ENCODE measurements at places on chromosomes 2 and 18.

- no peak overlapping the region for H3K27ac ChIP-seq
- H3K36me3 ChIP-seq, result no peaks in the 10 kb centered on the region
- no peak for DNase-seq
- no peaks in the 10 kb centered on the region for H3K4me1 ChIP-seq
- no peaks in the 10 kb centered on the region for H3K27me3 ChIP-seq
Observed at GRCh38 chr2:146801886-146802285, 1042.9 kb upstream of the ACVR2A start.

- H3K27ac ChIP-seq, result no peak overlapping the region
- no peaks in the 10 kb centered on the region for H3K36me3 ChIP-seq
- H3K4me3 ChIP-seq, result no peak overlapping the region
- no peaks in the 10 kb centered on the region for H3K4me1 ChIP-seq
Observed at GRCh38 chr18:36735130-36735529, 93.7 kb downstream of the TPGS2 start.

- peaks cover 13% of the 10 kb centered on the region for H3K27me3 ChIP-seq
- no peak overlapping the region for H3K4me3 ChIP-seq
- DNase-seq, result no peak
- peaks cover 24% of the 10 kb centered on the region for H3K4me1 ChIP-seq
Observed at GRCh38 chr2:12177455-12178288, 431.2 kb downstream of the LPIN1 start.

GRCh38 chr2:71711133-71711855 is 257.9 kb downstream of the DYSF start:
- peaks cover 28% of the 10 kb centered on the region for H3K27me3 ChIP-seq
- no peaks in the 10 kb centered on the region for H3K4me1 ChIP-seq
- peaks cover 1% of the 10 kb centered on the region for H3K36me3 ChIP-seq
- no peak overlapping the region for H3K27ac ChIP-seq
- no peak for DNase-seq

GRCh38 chr18:45374878-45375630 is 240.2 kb upstream of the SLC14A2 start:
- H3K36me3 ChIP-seq, result no peaks in the 10 kb centered on the region
- H3K4me3 ChIP-seq, result no peak overlapping the region
- H3K27me3 ChIP-seq, result peaks cover 77% of the 10 kb centered on the region
- no peak for DNase-seq
- no peaks in the 10 kb centered on the region for H3K4me1 ChIP-seq

- H3K27ac ChIP-seq, result no peak overlapping the region
- no peaks in the 10 kb centered on the region for H3K27me3 ChIP-seq
- no peak overlapping the region for H3K4me3 ChIP-seq
- DNase-seq, result no peak
- no peaks in the 10 kb centered on the region for H3K36me3 ChIP-seq
- peaks cover 10% of the 10 kb centered on the region for H3K4me1 ChIP-seq
Observed at GRCh38 chr2:55026202-55026601, 24.0 kb downstream of the RTN4 start.

- H3K27me3 ChIP-seq, result no peaks in the 10 kb centered on the region
- H3K4me1 ChIP-seq, result no peaks in the 10 kb centered on the region
- H3K4me3 ChIP-seq, result no peak overlapping the region
- H3K27ac ChIP-seq, result no peak overlapping the region
Observed at GRCh38 chr2:57450170-57450569, 596.4 kb upstream of the VRK2 start.

Data from central memory CD8-positive, alpha-beta T cell (primary cell).